ENCODE measurements at places on chromosomes 16 and 17. TPM values are rescaled to one million over a fixed set of nuclear protein-coding genes. Genes with fewer than 3 reads are reported as not detected.

Gene HIRIP3
- 22.7 TPM for total RNA-seq

Gene NPW
- total RNA-seq, result not detected

Gene CMTM2
- not detected for total RNA-seq

Gene WDR45B
- 94.2 TPM for total RNA-seq

Gene PHKB
- 86.6 TPM for total RNA-seq

Gene NGFR
- total RNA-seq, result 13.2 TPM
